ENCODE measurements at places on chromosomes 11 and 22.

GRCh38 chr11:44157019-44157418 lies 61.5 kb downstream of the EXT2 start:
- no peak for DNase-seq

GRCh38 chr11:122261546-122261945 lies 145.5 kb upstream of the BLID start:
- DNase-seq = no peak

- no peak for DNase-seq
These were observed 70.4 kb upstream of the MTMR2 start for GRCh38 chr11:95994329-95994728.

DNA sequence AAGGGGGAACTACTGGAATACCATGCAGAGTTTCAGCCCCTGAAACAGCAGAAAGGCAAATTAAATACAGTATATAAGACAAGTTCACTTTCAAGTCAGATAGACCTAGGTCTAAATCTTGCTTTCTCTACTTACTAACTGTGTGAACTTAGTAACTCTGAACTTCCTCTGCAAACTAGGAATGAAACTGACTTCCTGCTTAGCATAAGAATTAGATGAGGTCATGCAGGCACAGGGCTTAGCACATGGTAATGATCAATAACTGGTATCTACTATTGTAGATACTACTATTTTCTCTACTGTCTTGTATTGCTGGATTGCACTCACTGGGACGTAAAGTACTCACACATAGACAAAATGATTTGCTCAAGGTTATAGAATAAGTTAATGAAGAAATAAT lies 51.5 kb upstream of the MTNR1B start:
- no peak for DNase-seq

All from activated CD4-positive, alpha-beta T cell treated with anti-CD3 and anti-CD28 coated beads, Interleukin-2, amount 50 U/mL, for 1 hour (primary cell).